ENCODE measurements at places on chromosomes 2 and 18. TPM values are rescaled to one million over a fixed set of nuclear protein-coding genes. Genes with fewer than 3 reads are reported as not detected.

Gene KIF1A
- total RNA-seq, result not detected

Gene ICA1L
- 6.4 TPM for total RNA-seq

Gene ASPRV1
- total RNA-seq, result 0.11 TPM

Gene THADA
- 33.6 TPM for total RNA-seq

Gene ACMSD
- not detected for total RNA-seq

Gene TDRD15
- total RNA-seq, result not detected

Gene SCN9A
- 43.0 TPM for total RNA-seq

Gene NYAP2
- total RNA-seq, result not detected

Gene ZNF385B
- total RNA-seq, result not detected

Gene CGREF1
- 6.2 TPM for total RNA-seq

Gene CPLX4
- total RNA-seq, result not detected

Gene KLHL41
- total RNA-seq, result 0.33 TPM

Gene MBOAT2
- total RNA-seq, result 89.6 TPM

Gene ESPNL
- total RNA-seq, result 9.2 TPM

Gene SPIRE1
- total RNA-seq, result 40.9 TPM

Gene GALNT1
- 57.3 TPM for total RNA-seq

Gene SUCLG1
- total RNA-seq, result 55.4 TPM

Gene CTAGE1
- total RNA-seq, result not detected

Gene C2orf66
- 0.12 TPM for total RNA-seq

Gene SLC8A1
- total RNA-seq, result 53.6 TPM

Gene ST6GAL2
- 0.11 TPM for total RNA-seq

Gene TRIP12
- total RNA-seq, result 314 TPM

Gene EMX1
- not detected for total RNA-seq

Gene PPM1G
- 77.2 TPM for total RNA-seq

Gene SERPINB4
- total RNA-seq, result not detected

Gene CHRNG
- not detected for total RNA-seq

Gene KCNJ13
- total RNA-seq, result not detected

Gene XPO1
- total RNA-seq, result 361 TPM

Gene MEMO1
- 32.7 TPM for total RNA-seq

Gene C18orf54
- 10.2 TPM for total RNA-seq

Gene CLEC4F
- not detected for total RNA-seq

Gene TXNL1
- 71.8 TPM for total RNA-seq

Gene FTCDNL1
- total RNA-seq, result 4.1 TPM

Gene SH2D6
- total RNA-seq, result 1.4 TPM

Gene CFC1
- not detected for total RNA-seq

Gene MC2R
- total RNA-seq, result not detected

Gene CD8B2
- not detected for total RNA-seq

Gene SLC4A1AP
- total RNA-seq, result 36.9 TPM

Gene TMEM131
- total RNA-seq, result 42.0 TPM

Gene IL36RN
- total RNA-seq, result not detected

Gene CAPN14
- 0.12 TPM for total RNA-seq

Gene ZSWIM2
- total RNA-seq, result 0.62 TPM

Gene ACVR1C
- 0.33 TPM for total RNA-seq

Gene HNRNPLL
- 52.2 TPM for total RNA-seq

Gene SLC14A1
- 13.3 TPM for total RNA-seq

Gene AUP1
- 82.2 TPM for total RNA-seq

Gene NEU2
- total RNA-seq, result not detected

Gene HAAO
- total RNA-seq, result 0.25 TPM

Gene PLCD4
- 2.6 TPM for total RNA-seq

Gene CPS1
- 21.2 TPM for total RNA-seq

Gene NEUROD1
- not detected for total RNA-seq

Gene SP9
- total RNA-seq, result not detected

Gene ANKRD30BL
- not detected for total RNA-seq
